ENCODE measurements at places on chromosomes 4 and X. TPM values are rescaled to one million over a fixed set of nuclear protein-coding genes. Genes with fewer than 3 reads are reported as not detected.
A peak's percentile ranks its signal among the peaks of the same experiment; 100 is the strongest.

VMA21 gene
- total RNA-seq = 142 TPM

HERC5 gene
- total RNA-seq = 14.5 TPM

LEF1 gene
- 4.7 TPM for total RNA-seq

DNA sequence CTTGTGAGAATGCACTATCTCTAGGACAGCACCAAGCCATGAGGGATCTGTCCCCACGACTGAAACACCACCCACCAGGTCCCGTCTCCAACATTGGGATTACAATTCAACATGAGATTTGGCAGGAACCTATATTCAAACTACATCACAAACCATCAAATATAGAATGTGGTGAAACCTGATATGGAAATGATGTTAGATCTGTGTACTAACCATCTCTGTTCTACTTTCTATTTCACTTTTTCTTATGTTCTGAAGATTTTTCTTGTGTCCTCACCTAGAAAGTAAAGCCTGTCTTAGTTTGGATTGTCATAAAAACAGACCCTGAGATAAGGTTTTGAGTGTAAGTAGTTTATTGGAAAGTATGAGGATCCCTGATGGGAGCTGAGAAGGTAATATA, 37.8 kb upstream of the TACR3 start:
- no peak for DNase-seq

DNA sequence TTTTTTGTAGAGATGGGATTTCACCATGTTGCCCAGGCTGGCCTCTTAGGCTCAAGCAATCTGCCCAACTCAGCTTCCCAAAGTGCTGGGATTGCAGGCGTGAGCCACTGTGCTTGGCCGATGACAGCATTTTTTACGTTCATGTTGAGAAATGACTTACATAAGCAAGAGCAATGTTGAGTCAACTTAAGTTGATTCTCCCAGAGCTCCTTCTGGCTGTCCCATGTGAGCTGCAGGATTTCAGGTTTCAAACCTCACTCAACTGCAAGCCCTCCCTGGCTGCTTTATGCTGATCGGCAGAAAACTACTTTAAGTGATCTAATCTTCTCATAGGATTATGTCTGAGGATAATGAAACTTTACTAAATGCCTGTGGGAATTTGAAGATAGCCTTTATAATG, 86.8 kb downstream of the GC start:
- DNase-seq = no peak

DNA sequence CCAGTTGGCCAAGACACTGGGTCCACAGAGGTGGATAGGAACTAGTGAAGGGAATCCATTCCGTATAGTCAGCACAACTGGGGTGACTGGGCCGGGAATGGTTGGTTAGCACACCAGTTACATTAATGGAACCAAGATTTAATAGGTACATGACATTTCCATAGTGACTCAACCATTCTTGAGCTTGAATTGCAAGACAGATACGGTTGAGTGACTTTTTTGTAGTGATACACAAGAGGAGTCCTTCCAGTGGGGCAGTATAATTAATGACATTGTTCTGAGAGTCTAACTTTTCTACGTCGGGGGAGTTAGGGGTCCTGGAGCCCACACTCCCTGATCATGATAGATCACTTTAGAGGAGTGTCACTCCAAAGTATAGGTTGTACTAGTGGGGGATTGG, 211.6 kb upstream of the CXCL13 start:
- no peak for DNase-seq

- peak; percentile 5 for DNase-seq
Measured at GRCh38 chrX:132292793-132293192, 73.5 kb upstream of the RAP2C start.

DNA sequence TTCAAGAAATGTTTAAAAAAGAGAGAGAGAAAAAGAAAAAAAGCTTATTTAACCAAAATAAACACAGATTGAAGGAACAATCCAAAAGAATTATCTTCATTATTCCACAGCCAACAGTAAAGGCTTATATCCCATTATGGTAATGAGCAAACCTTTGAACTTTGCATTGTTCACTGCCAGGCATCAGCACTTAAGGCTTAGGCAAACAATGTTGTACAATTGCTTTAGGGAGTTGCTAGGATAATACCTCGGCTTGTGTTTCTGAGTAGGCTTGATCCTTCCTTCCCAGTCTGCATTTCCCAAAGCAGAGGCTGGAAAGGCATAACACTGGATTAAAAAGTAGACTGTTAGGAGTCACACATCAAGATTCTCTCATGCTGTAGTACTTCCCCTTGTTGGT, 352.7 kb upstream of the IGFBP7 start:
- DNase-seq = no peak

DNA sequence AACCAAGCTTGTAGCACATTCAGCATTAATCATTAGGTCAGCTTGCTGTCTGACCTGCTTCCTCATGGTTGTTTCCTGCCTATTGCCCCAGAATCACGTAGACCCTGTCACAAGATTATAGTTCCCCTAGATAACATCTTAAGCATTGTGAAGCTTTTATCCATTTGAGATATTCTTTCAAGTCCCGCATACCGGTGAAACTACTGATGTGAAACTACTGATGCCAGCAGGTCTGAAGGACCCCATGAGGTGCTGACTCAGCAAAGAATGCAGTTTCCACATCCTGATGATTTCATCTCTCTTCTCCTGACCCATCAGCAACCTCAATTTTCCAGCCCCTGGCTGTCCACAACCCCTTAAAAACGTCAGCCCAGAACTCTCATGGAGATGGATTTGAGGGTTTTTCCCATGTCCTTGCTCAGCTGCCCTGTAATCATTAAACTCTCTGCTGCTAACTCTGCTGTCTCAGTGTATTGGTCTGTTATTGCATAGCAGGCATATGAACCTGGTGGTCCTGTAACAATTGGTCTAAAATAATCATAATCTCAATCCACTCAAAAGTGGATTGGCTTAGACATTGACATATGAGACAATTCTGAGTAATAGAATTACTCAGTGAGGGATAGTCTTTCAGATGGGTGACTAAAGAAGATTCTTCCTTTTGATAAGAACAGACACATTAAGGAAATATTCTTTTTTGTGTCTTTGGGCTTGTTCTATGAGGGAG, 26.3 kb upstream of the UBA6 start:
- DNase-seq = peak; percentile 42

- no peak for DNase-seq
Measured at GRCh38 chr4:67521506-67521905, 23.8 kb downstream of the CENPC start.

GRCh38 chrX:39773923-39774773, 323.6 kb downstream of the BCOR start:
- DNase-seq = peak; percentile 17

- DNase-seq = no peak
Measured at GRCh38 chr4:10758906-10759305, 74.3 kb upstream of the CLNK start.

- no peak for DNase-seq
Measured at GRCh38 chrX:119989905-119990555, 46.5 kb upstream of the NKAP start.

DNA sequence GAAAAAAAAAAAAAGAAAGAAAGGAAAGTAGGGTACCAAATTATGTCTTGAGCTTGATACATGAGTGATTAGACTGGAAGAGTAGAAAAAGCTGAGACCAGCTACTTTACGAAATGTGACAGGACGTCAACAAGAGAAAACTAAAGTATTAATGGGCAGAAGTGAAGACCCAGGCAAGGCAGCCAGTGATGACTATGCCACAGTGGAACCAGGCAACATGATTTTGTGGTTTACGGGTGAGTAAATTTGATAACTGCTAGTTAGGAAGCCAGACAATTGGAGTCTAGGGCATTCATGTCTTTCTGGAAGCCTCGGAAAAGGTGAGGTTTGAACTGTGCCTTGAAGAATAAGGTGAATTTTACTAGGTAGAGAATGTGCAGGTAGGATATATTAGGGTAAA, 326.4 kb downstream of the TENM3 start:
- DNase-seq = no peak

- no peak for DNase-seq
Measured at GRCh38 chrX:114717921-114718320, 134.0 kb downstream of the HTR2C start.

GRCh38 chr4:8153441-8153840, 5.2 kb downstream of the ABLIM2 start:
- no peak for DNase-seq

DNA sequence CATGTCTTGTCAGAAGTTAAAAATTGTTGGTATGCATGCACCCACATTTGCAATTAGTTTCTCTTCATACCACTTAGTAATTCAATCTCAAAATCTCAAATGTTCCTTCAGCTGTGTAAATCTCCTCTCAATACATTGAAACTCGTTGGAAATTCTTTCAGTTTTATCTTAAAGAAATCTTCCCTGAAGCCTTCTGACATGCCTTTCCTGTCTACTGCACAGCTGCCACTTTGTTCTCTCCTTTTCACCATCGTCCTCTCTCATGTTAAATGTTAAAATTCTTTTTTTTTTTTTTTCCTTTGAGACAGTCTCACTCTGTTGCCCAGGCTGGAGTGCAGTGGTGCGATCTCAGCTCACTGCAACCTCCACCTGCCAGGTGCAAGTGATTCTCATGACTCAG, 30.9 kb downstream of the MCUB start:
- DNase-seq = no peak

GRCh38 chr4:142703694-142704309, 142.3 kb downstream of the INPP4B start:
- no peak for DNase-seq
